H4 (cell line): ENCODE measurements at places on chromosomes 16 and 17. TPM values are rescaled to one million over a fixed set of nuclear protein-coding genes. Genes with fewer than 3 reads are reported as not detected.

DNA sequence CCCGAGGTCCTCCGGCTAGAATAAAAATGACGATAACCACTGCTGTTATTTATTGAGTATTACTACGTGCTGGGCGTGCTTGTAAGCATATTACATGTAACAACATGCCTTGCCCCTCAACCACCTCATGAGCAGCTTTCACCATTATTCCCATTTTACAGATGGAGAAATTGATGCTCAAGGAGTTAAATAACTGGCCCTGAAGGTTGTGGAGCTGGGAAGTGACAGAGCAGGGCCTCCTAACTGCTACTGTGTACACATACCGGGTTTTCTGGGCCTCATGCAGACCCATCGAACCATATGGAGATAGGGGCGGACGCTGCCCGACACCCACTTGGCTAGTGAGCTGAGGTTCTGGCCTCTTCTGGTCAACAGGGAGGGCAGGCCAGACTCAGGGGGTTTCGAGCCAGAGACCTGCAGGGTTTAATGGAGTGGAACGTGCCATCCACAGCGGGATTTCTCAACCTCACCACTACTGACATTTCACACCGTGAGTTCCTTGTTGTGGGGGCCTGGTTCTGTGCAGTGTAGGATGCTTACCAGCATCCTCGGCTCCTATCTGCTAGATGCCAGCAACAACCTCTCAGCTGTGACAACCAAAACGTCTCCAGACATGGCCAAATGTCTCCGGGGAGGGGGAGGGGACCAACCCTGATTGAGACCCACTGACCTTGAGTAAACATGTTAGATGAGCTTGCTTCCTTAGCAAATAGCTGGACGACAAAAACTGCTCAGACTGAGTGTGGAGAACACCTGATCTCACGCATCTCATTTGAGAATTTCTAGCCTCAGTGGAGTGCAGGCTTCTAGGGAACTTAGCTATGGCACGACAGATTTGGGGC lies 432.0 kb downstream of the SLC39A11 start:
- no peak for DNase-seq

DNA sequence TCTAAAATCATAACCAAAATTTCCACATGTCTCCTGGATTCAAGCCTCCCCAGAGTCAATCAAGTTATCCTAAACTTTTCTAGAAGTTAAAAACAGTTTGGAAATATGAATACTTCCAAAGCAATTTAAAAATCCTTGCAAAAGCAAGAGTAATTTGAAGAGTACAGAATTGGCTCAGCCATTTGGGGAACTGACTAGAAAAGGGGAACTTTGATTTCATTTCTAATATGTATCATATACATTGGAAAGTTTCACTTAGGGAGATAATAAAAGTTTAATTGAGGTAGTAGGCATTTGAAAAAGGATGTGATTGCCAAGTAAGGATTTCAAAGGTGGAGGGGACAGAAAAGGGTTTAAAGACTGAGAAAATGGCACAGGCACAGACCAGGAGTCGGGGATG lies 9.0 kb upstream of the SLFN12L start:
- DNase-seq: no peak

DNA sequence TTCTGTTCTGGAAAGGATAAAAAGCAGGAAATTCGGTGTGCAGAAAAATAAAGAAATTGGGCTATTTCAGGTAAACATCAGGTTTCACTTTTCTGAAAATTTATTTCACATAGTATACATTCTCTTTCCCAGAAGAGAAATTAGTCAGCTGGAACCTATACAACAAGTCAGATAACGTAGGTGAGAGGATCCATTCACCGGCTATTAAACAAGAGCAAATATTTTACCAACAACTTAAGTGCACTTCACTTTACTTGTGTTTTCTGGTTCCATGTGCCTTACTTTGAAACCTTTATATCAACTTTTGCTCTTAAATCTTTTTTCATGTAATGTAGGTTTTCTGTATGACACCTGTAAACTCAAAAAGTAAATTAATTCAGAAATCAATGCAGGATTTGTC lies 839.7 kb downstream of the CDH11 start:
- DNase-seq: no peak

GRCh38 chr17:2854143-2855055 lies 58.2 kb downstream of the RAP1GAP2 start:
- no peak for DNase-seq

- DNase-seq: peak; percentile 11
These were observed at the start of gene CACNG3 for GRCh38 chr16:24255456-24256371. Gene CACNG3 (plus strand): TSS chr16:24256335. CDS start chr16:24256755, 420 bp downstream.

SLC12A3 gene
- total RNA-seq: not detected in 2 replicates

CLEC3A gene
- 10.9 TPM in 2 replicates for total RNA-seq

TMEM92 gene
- 5.6 and 7.4 TPM in 2 replicates for total RNA-seq

ITGB4 gene
- 0.15 and 0.35 TPM in 2 replicates for total RNA-seq

EMC6 gene
- total RNA-seq: 15.9 and 26.6 TPM in 2 replicates

DLX3 gene
- total RNA-seq: 0.17 TPM in 1 of 2 replicates, not detected in the other

SHCBP1 gene
- 28.4 and 31.0 TPM in 2 replicates for total RNA-seq

RFFL gene
- total RNA-seq: 18.5 and 20.7 TPM in 2 replicates

KRTAP2-3 gene
- 0.21 TPM in 1 of 2 replicates, not detected in the other for total RNA-seq
